IPS DF 6.9 (cell line): ENCODE measurements at places on chromosomes 5 and 9.

DNA sequence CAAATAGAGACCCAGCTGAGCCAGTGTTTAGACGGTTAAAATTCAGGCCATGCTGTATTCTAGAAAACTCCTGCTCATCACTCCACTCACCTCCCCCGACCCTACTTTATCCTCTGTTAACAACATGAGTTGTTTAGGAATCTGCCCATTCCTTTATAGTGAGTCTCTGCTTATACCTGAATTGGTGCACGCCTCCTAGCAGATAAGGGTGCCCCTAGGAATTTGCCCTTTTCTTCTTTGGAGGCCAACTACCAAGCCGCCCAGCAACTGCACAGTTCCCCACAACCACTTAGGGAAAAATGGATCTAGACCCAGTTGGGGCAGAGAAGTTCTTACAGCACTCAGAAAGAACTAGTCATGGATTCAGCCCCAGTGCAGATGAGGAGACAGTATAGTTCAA, 102.3 kb downstream of the MAMDC2 start:
- no peak for DNase-seq

- no peak for DNase-seq
Observed at GRCh38 chr5:149732324-149733128, 2.4 kb downstream of the PPARGC1B start.

- DNase-seq, result no peak
Observed at GRCh38 chr9:81344366-81344765, 345.0 kb downstream of the TLE1 start.

GRCh38 chr5:116371935-116372334, 202.7 kb downstream of the SEMA6A start:
- DNase-seq, result no peak

DNA sequence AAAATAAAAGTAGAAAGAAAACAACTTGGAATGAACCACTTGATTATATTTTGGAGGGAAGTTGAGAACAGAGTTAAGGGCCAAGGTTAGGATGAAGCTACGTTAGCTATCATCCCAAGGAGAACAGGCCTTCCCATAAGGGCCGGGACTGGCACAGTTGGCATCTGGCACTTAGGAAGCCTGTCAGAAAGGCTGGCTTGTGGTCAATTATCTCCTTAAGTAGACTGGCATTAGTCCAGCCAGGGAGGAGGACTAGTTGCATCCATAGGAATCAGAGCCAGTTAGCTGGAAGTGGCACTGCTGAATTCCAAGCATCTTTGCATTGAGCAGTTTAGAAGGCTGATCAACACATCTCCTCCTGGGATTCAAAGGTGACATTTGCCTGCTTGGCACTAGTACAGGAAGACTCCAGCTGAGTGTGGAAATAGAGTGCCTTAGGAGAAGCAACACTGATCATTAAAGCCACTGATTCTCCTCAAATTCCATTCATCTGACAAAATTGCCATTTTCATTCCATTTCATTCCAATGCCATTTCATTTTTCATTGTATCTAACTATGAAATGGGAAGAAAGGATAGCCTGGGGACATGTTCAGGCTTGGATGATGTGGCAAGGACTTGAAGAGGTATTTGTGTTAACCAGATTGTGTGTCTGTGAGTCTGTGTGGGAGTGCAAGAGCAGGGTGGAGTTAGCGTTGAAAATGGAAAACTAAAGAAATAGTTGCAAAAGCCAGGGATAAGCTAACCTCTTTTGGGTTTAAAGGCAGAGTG, 5.5 kb downstream of the FOXB2 start:
- DNase-seq, result no peak

GRCh38 chr9:91150998-91151717, 210.6 kb downstream of the AUH start:
- DNase-seq, result no peak

GRCh38 chr5:31711363-31711762, 72.4 kb downstream of the PDZD2 start:
- DNase-seq, result no peak
